ENCODE measurements at places on chromosomes 7 and 10.

DNA sequence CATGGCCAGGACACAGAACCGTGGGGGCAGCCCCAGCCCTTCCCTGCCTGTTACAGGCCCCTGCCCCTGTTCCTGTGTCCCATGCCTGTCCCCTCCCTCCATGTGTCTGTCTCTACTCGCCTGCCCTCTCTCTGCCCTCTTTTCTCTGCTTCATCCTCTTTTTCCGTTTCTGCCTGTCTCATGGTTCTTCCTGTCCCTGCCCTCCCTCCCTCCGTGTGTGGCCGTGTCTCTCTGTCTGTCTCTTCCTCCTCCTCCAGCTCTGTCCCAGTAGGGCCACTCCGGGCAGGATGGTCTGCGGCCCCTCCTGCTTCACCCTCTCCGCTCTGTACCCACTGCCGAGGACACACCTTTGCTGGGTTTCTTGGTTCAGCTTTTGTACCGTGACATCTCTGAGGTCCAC lies 137.4 kb downstream of the FAM53B start:
- no peak for DNase-seq

DNA sequence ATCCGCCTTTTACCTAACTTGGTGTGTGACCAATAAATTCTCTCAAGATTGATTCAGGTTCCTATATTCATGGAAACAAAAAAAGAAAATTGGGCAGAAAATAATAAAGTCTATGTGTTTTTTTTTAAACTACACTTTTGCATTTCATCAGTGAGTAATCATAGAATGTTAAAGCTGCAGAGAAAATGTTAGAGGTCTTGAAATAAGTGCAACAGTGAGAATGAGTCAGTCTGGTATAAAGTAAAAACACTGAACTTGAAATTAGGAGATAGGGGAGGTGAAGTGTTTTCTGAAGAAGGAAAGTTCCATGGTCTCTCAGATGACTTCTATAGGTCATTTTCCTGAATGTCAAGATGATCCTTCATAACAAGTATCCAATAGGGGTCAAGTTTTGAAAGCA lies 202.6 kb upstream of the NRP1 start:
- no peak for DNase-seq

DNA sequence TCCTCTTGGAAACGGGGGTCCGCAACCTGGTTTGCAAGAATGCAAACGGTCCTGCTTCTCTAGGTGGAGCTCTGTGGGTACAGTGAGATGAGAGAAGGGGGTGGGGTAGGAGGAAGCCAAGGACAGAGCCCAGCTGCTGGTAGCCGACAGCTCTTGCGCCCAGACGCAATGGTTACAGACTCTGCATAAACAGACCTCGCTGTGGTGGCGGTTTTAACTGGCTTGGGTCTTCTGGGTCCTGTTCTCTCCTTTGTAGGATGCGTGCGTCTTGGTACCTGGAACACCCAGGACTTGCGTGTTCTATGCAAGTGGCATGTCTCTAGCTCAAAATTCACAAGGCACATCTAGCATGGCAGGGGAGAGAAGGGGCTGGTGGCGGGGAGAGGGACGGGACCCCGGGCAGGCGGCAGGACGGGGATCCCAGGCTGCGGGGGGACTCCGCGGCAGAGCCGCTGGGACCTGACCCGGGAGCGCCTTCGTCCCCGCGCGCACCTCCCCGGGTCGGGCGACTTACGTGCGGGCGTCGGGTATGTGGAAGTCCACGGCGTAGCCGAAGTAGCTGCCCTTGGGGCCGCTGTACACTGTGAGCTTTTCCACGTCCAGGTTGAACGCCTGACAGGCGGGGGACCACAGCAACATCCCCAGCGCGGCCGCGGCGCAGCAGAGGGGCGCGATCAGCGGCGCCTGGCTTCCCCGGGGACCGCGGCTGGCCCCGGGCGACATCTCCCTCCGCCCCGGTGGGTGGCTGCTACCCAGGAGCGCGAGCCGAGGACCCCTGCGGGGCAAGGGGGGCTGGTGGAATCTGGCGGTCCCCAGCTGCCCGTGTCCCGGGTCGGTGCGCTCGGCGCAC lies 448 bp downstream of the ITGA8 start:
- DNase-seq: no peak

- no peak for DNase-seq
Measured at GRCh38 chr7:128045766-128046165, 14.5 kb upstream of the LRRC4 start.

- DNase-seq: peak; percentile 68
Measured at GRCh38 chr7:37198906-37199485, 249.7 kb downstream of the ELMO1 start.

DNA sequence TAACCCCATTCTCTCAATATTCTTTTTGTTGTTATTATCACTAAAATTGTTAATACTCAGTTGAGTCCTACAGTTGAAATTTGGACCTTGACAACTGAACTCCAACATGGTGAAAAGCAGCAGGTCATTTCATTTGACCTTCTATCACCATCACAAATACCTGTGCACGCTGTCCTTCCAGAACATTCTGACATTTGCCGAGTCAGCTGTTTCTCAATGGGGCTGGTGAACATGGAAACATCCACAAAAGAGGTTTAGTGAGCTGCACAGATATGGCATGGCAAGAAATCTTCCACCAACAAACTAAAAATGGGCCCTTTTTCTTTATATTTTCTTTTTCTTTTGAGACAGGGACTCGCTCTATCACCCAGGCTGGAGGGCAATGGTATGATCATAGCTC lies 169.7 kb downstream of the ZNF438 start:
- DNase-seq: no peak

DNA sequence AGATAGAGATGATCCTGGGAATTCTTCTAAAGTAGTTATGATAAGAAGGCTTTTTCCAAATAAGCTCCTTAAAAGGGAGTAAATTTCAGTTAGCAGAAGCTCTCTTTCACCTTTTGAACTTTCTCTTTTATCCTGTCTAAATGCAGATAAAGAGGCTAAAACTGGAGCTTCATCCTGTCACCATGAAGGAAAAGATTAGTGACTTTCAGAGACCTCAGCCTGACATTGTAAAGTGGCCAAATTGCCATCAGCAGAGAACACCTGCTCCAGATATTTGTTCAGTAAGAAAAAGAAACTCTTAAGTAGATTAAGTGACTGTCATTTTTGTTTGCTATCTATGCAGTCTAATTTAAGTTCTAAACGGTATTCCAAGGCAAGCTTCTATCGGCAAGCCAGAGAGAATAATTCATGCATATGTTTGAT lies 18.3 kb downstream of the VWDE start:
- no peak for DNase-seq

- no peak for DNase-seq
Measured at GRCh38 chr10:29732918-29733317, 98.1 kb upstream of the SVIL start.

Data from stimulated activated CD8-positive, alpha-beta memory T cell treated with anti-CD3 and anti-CD28 coated beads, Interleukin-4, amount 100 ng/mL, for 1 hour (primary cell).